ENCODE measurements at places on chromosomes 1 and 21.

- DNase-seq = no peak
Observed at GRCh38 chr1:106699433-106699832, 357.0 kb upstream of the PRMT6 start.

GRCh38 chr1:91712981-91713841, 172.7 kb downstream of the TGFBR3 start:
- no peak for DNase-seq

GRCh38 chr1:37691497-37692077, 729 bp upstream of the CDCA8 start:
- peak; percentile 36 for DNase-seq

- no peak for DNase-seq
Observed at GRCh38 chr1:169326956-169327268, 40.7 kb downstream of the NME7 start.

DNA sequence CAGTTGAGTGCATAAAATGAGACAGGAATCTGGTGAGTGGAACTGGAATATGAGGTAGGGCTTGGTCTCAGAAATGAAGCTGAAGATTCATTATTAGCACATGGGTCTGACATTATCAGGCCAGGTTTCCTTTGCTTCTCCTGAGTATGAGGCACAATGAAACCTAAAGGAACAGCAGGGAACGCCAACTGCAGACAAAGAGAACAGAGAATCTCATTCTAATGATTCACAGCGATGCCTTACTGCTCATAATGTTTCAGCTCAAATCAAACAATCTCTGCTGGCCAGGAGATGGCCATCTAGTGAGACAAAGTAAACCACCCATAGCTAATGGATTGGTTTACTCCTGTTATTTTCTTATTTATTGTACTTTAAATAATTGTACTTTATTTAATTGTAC, 133.5 kb downstream of the C1orf21 start:
- peak; percentile 89 for DNase-seq

DNA sequence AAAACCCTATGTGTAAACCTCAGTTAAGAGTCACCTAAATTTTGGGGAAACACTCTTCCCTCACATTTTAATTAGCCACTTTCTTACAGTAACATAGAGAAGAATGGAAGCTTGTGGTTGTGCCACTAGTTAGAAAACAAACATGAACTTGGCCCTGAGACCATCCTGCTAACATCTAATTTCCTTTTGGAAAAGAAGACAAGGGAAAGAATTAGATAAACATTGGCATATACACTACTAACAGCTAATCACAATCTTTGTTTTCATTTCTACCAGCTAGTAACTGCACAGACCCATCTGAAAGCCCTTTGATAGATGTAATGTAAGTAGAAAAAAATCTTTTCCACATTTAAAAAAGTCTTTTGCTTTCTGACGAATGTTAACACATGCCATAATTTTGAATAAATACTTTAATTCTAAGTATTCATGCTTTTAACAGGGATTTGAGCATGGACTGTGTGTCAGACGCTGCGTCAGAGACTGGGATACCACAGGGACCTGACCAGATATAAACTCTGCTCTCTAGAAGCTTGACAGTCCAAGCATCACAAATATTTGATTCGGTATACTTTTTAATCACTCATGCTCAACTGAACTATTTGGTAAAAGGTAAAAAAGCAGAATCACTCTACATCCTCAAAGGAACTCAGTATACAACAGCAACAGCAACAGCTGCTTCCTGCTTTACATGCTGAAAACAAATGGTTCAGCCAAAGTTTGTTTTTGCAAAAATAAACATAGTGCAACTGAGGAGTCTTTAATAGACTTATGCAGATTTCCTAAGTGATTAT, 30.2 kb downstream of the DPH5 start:
- no peak for DNase-seq

GRCh38 chr21:29064850-29065481, 8.5 kb downstream of the CCT8 start:
- DNase-seq = no peak

GRCh38 chr21:34595457-34595856, 19.5 kb downstream of the RCAN1 start:
- DNase-seq = no peak

- DNase-seq = no peak
Observed at GRCh38 chr1:178115260-178115659, 21.4 kb downstream of the RASAL2 start.

GRCh38 chr1:173392895-173393658, 84.1 kb upstream of the PRDX6 start:
- DNase-seq = no peak

DNA sequence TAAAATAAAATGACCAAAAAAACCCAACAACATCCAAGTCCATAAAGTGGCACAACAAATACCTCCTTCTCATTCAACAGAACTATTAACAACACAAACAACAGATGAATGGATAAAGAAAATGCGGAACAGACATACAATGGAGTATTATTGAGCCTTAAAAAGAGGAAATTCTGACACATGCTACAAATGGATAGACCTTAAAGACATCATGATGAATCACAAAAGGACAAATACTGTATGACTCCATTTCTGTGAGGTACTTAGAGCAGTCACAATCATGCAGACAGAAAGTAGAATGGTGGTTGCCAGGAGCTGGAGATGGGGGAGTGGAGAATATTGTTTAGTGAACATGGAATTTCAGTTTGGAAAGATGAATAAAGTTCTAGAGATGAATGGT, 42.6 kb downstream of the EYA3 start:
- DNase-seq = no peak

- no peak for DNase-seq
Observed at GRCh38 chr1:45804669-45804969, 1.2 kb downstream of the MAST2 start.

GRCh38 chr1:940107-941014, 16.6 kb downstream of the SAMD11 start:
- peak; percentile 53 for DNase-seq

DNA sequence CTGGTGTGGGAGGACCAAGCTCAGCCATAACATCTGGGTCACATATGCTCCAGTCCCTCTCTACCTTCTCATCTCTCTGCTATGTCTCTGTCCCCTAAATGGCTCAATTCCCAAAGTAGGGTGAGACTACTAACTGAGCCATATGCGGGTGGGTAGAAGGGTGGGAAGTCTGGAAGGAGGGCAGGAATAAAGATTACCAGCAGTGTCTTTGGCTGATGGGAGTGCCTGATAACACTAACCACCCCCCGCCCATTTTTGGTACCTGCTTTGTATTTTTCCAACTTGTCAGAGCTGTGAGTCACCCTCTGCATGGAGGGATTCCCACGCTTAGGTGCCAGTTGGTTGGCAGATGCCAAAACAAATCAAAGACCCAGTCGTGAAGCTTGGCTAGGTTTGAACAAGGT, 14.9 kb upstream of the SSBP3 start:
- DNase-seq = no peak
